BJ (cell line): ENCODE measurements at places on chromosomes 6 and 20. TPM values are rescaled to one million over a fixed set of nuclear protein-coding genes. Genes with fewer than 3 reads are reported as not detected.

The CAGE1 gene
- not detected in 2 replicates for polyA plus RNA-seq

The ATXN1 gene
- 25.2 and 60.2 TPM in 2 replicates for polyA plus RNA-seq

- no peak for DNase-seq
Observed at GRCh38 chr6:108114841-108115597, 40.5 kb upstream of the OSTM1 start.

GRCh38 chr6:16684195-16684689 is 77.0 kb downstream of the ATXN1 start:
- no peak for DNase-seq

GRCh38 chr6:21823371-21823770 is 229.8 kb downstream of the SOX4 start:
- DNase-seq, result no peak

- DNase-seq, result no peak
Observed at GRCh38 chr6:92043777-92044176, 1375.6 kb downstream of the EPHA7 start.
